ENCODE measurements at places on chromosomes 12 and 14. TPM values are rescaled to one million over a fixed set of nuclear protein-coding genes. Genes with fewer than 3 reads are reported as not detected.
A peak's percentile ranks its signal among the peaks of the same experiment; 100 is the strongest.

DNA sequence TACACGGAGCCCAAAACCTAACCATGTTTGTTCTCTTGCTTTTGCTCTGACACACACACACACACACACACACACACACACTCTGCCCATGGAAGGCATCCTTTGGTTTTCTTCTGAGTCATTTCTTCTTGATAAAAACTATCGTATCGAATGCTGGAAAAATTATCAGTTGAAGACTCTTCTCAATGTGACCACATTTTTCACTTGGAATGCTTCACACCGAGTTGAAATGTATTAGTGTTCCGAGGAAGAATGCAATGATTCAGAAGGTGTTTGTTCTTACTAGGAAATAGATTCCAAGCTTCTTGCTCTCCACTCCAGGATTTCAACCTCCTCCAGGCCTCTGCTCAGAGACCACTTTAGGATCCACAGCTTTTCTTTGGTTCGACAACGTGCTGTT lies 226.3 kb downstream of the MON2 start:
- no peaks in the 10 kb centered on the region for H3K36me3 ChIP-seq
- no peak for DNase-seq
- H3K27ac ChIP-seq, result no peak overlapping the region
- peaks cover 21% of the 10 kb centered on the region for H3K4me1 ChIP-seq
- H3K27me3 ChIP-seq, result no peaks in the 10 kb centered on the region

The RILPL2 gene
- total RNA-seq, result 9.7 TPM

- no peak overlapping the region for H3K4me3 ChIP-seq
- no peak for DNase-seq
- no peak overlapping the region for H3K27ac ChIP-seq
- peaks cover 3% of the 10 kb centered on the region for H3K27me3 ChIP-seq
- no peaks in the 10 kb centered on the region for H3K4me1 ChIP-seq
- H3K36me3 ChIP-seq, result no peaks in the 10 kb centered on the region
These were observed 8.6 kb downstream of the NANOG start for GRCh38 chr12:7797698-7798398.

GRCh38 chr14:89137526-89138163 lies 279.4 kb downstream of the FOXN3 start:
- no peak overlapping the region for H3K4me3 ChIP-seq
- peaks cover 6% of the 10 kb centered on the region for H3K27me3 ChIP-seq
- H3K27ac ChIP-seq, result no peak overlapping the region
- no peaks in the 10 kb centered on the region for H3K4me1 ChIP-seq
- H3K36me3 ChIP-seq, result peaks cover 17% of the 10 kb centered on the region

GRCh38 chr12:95396849-95397468 lies 77.0 kb upstream of the METAP2 start:
- DNase-seq, result no peak
- H3K4me1 ChIP-seq, result no peaks in the 10 kb centered on the region
- no peaks in the 10 kb centered on the region for H3K36me3 ChIP-seq
- H3K4me3 ChIP-seq, result no peak overlapping the region
- H3K27me3 ChIP-seq, result peaks cover 23% of the 10 kb centered on the region
- H3K27ac ChIP-seq, result no peak overlapping the region

- no peaks in the 10 kb centered on the region for H3K4me1 ChIP-seq
- no peaks in the 10 kb centered on the region for H3K27me3 ChIP-seq
- H3K27ac ChIP-seq, result no peak overlapping the region
These were observed 103.8 kb downstream of the RFLNA start for GRCh38 chr12:124398578-124399227.

DNA sequence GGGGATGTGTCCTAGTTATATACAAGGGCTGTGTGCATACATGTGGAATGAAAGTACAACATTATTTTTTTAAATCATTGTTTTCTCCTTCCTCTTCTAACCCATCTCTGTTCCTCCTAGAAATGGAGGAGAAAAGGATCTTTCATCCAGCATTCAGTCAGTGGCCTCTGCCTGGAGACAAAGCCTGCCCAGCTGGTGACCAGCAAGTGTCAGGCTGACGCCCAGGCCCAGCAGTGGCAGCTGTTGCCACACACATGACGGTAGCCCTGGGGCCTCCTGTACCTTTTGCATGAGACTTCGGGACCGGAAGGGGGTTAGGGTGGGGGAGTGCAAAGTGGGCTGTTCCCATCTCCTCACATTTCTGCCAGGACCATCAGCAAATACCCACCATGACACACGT lies 46.2 kb downstream of the ERH start:
- no peak overlapping the region for H3K4me3 ChIP-seq
- H3K4me1 ChIP-seq, result peaks cover 11% of the 10 kb centered on the region
- no peak overlapping the region for H3K27ac ChIP-seq
- H3K36me3 ChIP-seq, result no peaks in the 10 kb centered on the region

The EGLN3 gene
- total RNA-seq, result 1.7 TPM

The ANKRD33 gene
- not detected for total RNA-seq

DNA sequence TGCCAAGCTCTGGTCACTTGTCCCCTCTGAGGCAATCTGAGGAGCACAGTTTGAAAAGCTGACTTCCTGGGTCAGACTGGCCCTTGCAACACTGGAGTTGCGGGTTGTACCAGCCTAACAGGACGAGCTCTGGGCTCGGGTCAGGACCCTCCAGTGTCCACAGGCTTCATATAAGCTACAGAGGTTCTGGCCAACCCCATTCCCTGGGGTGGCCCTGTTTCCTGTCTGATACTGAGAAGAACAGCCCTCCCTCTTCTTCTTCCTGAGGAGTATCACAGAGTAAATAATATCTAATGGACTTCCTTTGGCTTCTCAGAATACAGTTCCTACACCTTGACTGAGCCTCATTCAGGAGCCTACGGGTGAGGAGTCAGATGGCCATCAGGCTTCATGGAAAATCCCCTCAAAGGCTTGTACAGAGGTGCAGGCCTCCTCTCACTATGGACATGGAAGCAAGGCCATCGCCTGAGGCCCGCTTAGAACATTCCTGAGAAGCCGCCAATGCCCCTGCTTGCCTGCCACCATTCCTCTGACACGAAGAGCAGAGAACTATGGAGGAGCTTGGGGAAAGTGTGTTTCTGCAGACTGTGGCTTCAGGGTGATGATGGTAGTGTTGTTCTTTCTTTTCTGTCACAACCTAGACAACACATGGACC lies 28.5 kb upstream of the ANO2 start:
- no peaks in the 10 kb centered on the region for H3K4me1 ChIP-seq
- no peaks in the 10 kb centered on the region for H3K36me3 ChIP-seq

DNA sequence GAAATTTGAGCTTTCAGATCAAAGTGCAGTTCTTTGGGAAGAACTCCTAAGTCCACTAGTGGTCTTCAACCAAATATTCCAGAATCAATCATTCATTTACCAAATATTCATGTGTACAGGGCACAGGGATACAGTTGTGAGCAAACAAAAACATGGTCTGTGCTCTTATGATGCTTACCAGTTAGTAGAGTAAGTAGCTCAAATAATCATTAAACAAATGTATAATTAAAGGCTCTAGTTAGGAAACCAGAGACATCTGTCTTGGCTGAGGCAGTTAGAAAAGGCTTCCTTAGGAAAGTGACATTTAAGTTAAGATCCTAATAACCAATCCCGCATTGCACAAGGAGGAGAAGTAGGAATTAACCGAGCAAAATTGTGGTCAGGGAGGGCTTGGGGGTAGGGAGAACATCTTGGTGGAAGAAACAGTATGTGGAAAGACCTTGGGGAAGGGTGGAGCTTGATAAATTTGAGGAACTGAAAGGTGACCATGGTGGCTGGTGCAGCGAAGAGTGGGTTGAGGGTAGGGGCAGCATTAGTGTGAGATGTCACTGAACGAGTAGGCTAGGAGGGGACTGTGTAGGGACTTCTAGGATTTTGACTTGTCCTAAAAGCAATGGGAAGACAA lies 40.0 kb downstream of the PEBP1 start:
- H3K4me3 ChIP-seq, result no peak overlapping the region
- H3K4me1 ChIP-seq, result no peaks in the 10 kb centered on the region

DNA sequence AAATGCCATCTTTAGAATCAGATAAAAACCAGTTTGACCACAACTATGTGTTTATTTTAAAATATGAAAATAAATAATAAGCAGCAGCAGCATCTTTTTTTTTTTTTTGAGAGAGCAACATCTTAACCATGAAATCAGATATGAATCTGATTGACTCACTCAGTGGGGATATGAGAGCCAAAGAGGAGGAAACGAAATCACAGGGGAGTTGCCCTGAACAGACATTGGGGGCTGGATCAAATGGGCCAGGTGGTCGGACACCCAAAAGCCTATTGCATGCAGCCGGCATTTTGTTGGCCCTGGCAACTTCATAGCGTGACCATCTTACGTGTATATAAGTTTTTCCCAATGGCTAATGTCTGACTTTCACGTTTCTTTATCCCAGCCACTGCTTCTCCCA lies 321.1 kb downstream of the NPAS3 start:
- no peak for DNase-seq
- no peaks in the 10 kb centered on the region for H3K4me1 ChIP-seq
- no peaks in the 10 kb centered on the region for H3K27me3 ChIP-seq
- H3K27ac ChIP-seq, result no peak overlapping the region
- H3K4me3 ChIP-seq, result no peak overlapping the region
- H3K36me3 ChIP-seq, result no peaks in the 10 kb centered on the region

- H3K4me1 ChIP-seq, result no peaks in the 10 kb centered on the region
- H3K27ac ChIP-seq, result no peak overlapping the region
- no peak for DNase-seq
- H3K36me3 ChIP-seq, result no peaks in the 10 kb centered on the region
- H3K27me3 ChIP-seq, result no peaks in the 10 kb centered on the region
These were observed 305.3 kb downstream of the SLC6A15 start for GRCh38 chr12:84607170-84607819.

DNA sequence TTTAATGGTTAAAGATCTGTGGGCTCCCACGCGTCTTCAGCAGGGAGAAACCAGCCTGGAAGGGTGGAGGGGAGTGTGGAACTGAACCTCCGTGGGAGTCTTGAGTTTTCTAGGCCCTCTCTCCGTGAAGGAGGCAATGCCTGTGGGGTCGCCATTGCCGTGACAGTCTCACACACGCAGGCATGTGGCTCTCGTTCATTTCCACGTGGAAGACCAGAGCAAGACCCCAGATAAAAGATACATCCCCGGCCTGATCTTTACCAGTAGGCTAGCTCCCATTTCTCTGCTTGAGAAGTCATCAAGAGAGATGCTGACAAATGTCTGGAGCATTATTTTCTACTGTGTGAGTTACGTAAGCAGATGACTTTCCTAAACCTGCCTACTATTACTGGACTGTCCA lies 491.7 kb upstream of the LMO3 start:
- no peaks in the 10 kb centered on the region for H3K27me3 ChIP-seq
- peaks cover 21% of the 10 kb centered on the region for H3K36me3 ChIP-seq
- no peak overlapping the region for H3K27ac ChIP-seq
- no peak overlapping the region for H3K4me3 ChIP-seq
- no peak for DNase-seq

GRCh38 chr12:89880690-89881350 lies 172.2 kb upstream of the ATP2B1 start:
- DNase-seq, result peak; percentile 79
- H3K27me3 ChIP-seq, result no peaks in the 10 kb centered on the region
- H3K4me1 ChIP-seq, result peaks cover 36% of the 10 kb centered on the region
- no peaks in the 10 kb centered on the region for H3K36me3 ChIP-seq
- peak overlapping the region; percentile 86 for H3K4me3 ChIP-seq

GRCh38 chr12:48592591-48593086 lies 22.8 kb upstream of the LALBA start:
- H3K27ac ChIP-seq, result no peak overlapping the region
- H3K4me3 ChIP-seq, result no peak overlapping the region
- peaks cover 21% of the 10 kb centered on the region for H3K27me3 ChIP-seq
- H3K4me1 ChIP-seq, result no peaks in the 10 kb centered on the region

DNA sequence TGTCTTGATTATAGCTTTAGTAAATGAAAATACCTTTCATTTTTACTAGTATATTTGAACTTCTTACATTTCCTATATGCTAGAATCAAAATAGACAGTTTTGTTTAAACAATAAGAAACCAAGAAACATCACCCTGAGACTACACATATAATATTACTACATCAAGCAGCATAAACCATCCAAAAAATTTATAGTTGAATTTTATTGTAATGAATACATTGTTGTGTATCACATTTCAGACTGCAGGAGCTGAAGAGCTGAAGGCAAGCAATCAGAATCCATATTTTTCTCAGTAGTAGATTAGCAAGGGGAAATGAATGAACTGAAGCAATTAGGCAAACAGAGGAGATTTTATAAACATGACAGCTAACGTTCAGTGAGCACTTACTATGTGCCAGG lies 379.2 kb downstream of the BTG1 start:
- H3K4me3 ChIP-seq, result no peak overlapping the region
- peaks cover 9% of the 10 kb centered on the region for H3K27me3 ChIP-seq
- no peak overlapping the region for H3K27ac ChIP-seq
- no peaks in the 10 kb centered on the region for H3K36me3 ChIP-seq

The BTBD6 gene
- 52.9 TPM for total RNA-seq

DNA sequence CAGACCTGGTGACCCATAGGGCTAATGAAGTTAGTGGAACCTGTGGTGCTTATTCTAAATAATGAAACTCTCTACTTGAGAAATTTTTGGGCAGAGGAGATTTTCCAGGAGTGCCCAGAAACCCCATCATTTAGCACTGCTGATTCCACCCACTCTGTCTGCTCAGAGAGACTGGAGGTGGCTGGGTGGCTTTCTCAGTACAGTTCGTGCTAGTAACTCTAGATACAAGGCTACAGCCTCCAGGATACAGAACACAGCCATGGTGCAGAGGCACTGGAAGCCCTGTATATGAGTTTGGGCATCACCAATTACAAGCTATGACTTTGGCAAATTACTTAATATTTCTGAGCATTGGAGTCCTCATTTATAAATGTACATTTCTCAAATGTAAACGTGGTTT lies 32.4 kb downstream of the CCDC177 start:
- H3K4me1 ChIP-seq, result peaks cover 9% of the 10 kb centered on the region
- DNase-seq, result no peak
- no peak overlapping the region for H3K27ac ChIP-seq
- peaks cover 25% of the 10 kb centered on the region for H3K27me3 ChIP-seq
- no peaks in the 10 kb centered on the region for H3K36me3 ChIP-seq

GRCh38 chr12:92357584-92358261 lies 212.1 kb upstream of the BTG1 start:
- DNase-seq, result no peak
- H3K27ac ChIP-seq, result peak overlapping the region; percentile 86
- H3K27me3 ChIP-seq, result no peaks in the 10 kb centered on the region
- H3K4me3 ChIP-seq, result no peak overlapping the region
- H3K4me1 ChIP-seq, result peaks cover 49% of the 10 kb centered on the region
- H3K36me3 ChIP-seq, result peaks cover 19% of the 10 kb centered on the region

- no peak overlapping the region for H3K4me3 ChIP-seq
- no peak overlapping the region for H3K27ac ChIP-seq
- DNase-seq, result no peak
- no peaks in the 10 kb centered on the region for H3K4me1 ChIP-seq
These were observed 97.9 kb downstream of the RERGL start for GRCh38 chr12:17992002-17992656.

The AMN1 gene
- 3.6 TPM for total RNA-seq

DNA sequence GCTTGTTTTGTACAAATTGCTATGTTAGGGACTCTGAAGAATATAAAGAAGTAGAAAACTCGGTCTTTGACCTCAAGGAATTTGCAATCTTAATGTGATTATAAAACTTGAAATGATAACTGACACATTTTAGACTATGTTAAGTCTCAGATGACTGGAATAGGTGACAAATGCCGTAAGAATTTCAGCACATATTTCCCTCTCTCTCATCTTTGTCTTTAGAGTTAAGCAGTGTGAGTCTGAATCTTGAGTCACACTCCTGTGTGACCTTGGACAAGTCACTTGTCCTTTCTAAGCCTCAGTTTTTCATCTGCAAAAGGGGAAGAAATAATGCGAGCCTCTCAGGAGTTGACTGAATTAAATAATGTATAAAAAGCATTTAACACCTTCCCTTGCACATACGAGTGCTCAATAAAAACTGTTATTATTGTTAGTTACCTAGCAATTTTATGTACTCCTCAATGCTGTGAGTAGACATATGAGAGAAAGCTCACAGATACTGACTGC lies 103.7 kb downstream of the DYRK2 start:
- H3K4me3 ChIP-seq, result no peak overlapping the region
- no peak overlapping the region for H3K27ac ChIP-seq
- no peaks in the 10 kb centered on the region for H3K27me3 ChIP-seq
- H3K36me3 ChIP-seq, result no peaks in the 10 kb centered on the region
- H3K4me1 ChIP-seq, result peaks cover 2% of the 10 kb centered on the region

The OTOGL gene
- total RNA-seq, result not detected

All from natural killer cell treated with Interleukin-12 subunit alpha and Interleukin-12 subunit beta and Interleukin-15 and Interleukin-18, amount 100 ng/mL, for 72 hours (primary cell).